Suprapubic skin (tissue), 4 donors: ENCODE measurements at places on chromosomes 2 and 18.

GRCh38 chr18:55633032-55633431 lies 45.0 kb upstream of the TCF4 start:
- DNase-seq, result no peak

GRCh38 chr2:39492095-39492590 lies 55.1 kb upstream of the MAP4K3 start:
- no peak for DNase-seq

DNA sequence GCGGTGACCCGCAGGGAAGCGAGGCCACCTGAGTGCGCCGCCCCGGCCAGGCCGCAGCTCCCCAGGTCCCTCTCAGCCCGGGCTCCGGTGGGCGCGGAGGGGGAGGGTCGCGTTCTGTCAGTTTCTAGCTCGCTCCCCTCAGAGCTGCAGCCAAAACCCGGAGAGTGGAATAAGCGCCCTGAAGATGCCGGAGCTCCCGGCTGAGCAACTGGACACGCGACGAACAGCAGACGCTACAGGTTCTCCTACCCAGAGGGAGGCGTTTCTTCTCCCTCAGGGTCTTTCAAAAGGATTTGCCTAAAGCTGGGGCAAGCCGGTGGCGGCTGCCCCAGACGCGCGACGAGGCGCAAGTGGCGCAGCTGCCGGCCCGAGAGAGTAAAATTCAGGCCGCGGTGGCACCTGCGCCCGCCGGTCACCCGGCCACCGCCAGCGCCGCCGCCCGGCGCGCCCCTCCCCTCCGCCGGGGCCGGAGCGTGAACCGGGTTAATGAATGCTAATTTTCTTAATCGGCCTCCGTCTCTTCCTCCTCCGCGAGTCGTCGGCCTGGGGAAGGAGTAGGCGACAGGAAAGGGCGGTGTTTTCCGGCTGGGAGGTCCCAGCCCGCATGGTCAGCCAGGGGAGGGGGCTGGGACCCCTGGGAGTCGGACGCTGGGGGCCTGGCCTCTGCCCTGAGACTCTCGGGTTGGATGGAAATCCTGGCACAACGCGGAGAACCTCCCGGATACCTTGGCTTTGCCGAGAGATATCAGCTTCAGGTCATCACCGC lies 845 bp upstream of the CDC42EP3 start:
- peak; percentile 81 for DNase-seq

DNA sequence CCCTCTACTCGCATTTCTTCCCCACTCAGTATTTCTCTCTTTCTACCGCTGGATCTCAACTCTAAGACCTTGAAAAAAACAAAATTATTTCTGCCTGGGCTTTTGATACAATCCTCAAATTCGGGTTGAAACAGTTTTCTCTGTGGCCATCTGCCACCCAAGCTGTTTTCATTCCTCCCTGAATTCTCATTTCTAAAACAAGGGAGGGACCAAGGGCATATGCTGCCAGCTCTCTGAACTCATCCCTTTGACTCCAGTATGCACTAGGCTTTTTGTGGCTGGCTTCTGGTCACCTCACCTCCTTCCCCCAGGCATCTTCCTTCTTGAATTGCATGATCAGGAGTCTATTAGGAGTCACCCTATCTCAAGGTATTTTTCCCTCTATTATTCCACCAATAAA lies 49.5 kb downstream of the CCDC148 start:
- no peak for DNase-seq
